NCI-H526 (cell line): ENCODE measurements at places on chromosomes 6 and 20.

GRCh38 chr6:42710316-42710715 is 12.1 kb downstream of the PRPH2 start:
- no peak for DNase-seq

- no peak for DNase-seq
Measured at GRCh38 chr6:72084992-72085569, 198.7 kb downstream of the RIMS1 start.

DNA sequence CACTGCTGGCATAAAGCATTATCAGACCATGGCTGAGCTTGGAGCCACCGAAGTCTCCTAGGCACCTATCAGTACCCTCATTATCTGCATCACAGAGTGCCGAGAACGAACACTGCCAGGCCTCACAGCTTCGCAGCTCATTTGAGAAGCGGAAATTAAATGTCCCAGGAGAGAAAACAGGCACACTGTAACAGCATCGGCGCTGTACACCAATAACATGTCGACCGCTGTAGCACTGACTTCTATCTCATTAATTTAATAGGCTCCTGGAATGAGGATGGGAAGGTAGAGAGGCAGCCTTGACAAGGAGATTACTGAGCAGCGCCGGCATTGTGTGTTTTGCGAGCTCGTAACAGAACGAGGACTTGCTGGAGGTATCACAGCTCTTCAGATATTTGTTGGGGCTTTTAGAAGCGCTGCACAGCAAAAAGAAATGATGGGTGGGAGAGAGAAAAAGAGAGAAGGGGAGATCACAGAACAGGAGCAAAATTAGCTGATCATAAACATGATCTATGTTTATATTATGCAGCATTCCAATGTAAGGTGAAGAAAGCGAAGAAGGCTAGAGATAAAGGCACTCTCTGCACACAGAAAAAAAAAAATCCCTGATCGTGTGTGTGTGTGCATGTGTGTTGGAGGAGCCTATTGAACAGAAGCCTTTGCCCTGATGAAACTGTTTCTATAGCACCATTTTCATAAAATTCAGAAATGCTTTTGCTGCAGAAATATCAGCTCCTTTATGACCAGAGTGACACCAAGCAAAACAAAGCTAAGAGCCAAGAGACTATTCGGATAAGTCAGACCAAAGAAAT is 29.2 kb downstream of the ID4 start:
- no peak for DNase-seq

- peak; percentile 58 for DNase-seq
Measured at GRCh38 chr6:26223228-26223627, 136.0 kb downstream of the HFE start.

DNA sequence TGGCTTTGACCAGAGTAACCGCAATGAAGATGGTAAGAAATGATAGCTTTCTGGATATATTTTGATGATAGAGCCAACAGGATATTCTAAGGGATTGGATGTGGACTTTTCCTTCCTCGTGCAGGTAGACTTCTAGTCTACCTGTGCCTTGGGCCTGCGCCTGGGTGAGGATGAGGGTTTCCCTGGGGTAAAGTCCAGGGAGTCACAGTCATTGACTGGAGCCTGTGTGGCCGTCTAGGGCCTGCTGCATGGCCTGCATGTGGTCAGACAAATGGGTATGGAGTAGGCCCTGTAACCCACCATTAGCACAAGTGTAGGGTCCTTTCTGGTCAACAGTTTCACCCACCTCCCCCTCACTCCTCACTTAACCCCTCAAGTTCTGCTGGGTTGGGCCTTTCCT is 12.7 kb upstream of the CHMP4B start:
- no peak for DNase-seq

- peak; percentile 73 for DNase-seq
Measured at GRCh38 chr20:19786311-19786710, 28.3 kb downstream of the RIN2 start.

DNA sequence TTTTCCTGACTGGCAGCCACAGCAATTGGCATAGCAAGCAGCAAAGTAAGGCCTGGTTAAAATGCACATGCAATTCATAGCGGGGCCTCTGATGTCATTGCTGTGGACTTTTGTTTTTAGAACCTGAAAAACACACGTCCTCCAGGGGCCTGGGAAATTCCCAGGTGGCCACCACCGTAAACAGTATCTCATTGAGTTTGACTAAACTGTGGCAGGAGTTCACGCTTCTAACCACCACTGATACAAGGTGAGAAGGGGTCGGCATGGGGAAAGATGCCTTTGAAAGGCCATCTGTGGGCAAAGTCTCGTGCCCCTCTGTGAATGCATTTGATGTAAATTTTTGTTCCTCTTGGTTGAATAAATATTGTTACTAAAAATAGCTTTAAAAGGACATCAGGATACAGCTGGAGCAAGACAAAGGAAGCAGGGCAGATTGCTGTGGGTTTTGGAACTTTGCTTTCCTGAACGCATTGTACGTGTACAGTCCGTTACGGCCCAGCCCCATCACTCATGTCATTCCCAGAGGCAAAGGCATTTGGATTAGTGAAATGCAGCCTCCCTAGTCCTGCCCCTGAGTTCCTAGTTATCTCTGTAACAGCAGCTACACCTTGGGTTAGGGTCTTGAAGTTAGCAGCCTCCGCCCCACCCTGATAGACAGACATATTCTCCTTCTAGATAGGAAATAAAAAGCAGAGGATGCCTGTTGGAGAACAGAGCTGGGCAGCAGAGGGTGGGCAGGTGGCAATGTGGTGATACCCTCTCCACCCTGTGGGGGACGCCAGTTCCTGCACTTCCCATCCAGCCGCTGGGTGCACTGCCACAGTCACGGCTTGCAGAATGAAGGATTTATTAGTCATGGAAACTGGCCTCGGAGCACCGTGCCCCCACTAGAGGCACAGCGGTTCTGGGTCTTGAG is 80.3 kb downstream of the ZDHHC14 start:
- DNase-seq: peak; percentile 58

- no peak for DNase-seq
Measured at GRCh38 chr6:56793938-56794337, 151.2 kb upstream of the DST start.

- no peak for DNase-seq
Measured at GRCh38 chr6:12277386-12277785, 12.8 kb upstream of the EDN1 start.

DNA sequence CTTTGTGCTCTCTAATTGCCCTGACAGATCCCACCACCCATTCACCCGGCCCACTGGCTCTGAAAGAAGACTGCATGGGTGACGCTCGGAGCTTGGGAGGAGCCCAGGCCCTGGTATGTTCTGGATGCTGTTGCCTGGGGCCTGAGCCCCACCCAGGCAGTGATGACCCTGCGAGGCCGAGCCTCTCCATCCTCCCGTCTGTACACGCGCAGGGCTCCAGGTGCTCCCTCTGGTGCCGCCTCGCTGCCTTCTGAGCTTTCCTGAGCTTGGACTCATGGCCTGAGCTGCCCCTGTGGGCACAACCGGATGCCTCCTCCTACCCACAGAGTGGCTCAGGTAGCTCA is 61.2 kb downstream of the STK35 start:
- no peak for DNase-seq

DNA sequence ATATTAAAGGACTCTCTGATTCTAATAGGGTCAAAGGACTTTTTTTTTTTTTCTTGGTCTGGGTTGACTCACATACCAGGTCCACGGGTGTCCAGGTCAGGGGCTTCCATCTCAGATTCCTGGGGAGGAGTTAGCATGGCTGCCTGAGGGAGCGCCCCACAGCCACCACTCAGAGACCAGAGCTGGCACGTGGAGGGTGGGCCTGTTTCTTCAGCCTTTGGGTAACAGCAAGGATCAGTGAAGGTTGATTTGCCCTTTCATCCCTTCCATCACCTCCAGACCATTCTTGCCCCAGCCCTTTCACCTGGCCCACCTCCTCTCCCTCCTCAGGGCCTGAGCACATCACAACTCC is 5.9 kb upstream of the GPSM3 start:
- no peak for DNase-seq

GRCh38 chr6:130322673-130323268 is 43.0 kb upstream of the TMEM200A start:
- peak; percentile 39 for DNase-seq

GRCh38 chr6:1113916-1114540 is 197.9 kb upstream of the FOXQ1 start:
- DNase-seq: no peak

- no peak for DNase-seq
Measured at GRCh38 chr6:141267420-141267819, 865.3 kb upstream of the GJE1 start.

- DNase-seq: no peak
Measured at GRCh38 chr20:8602389-8603116, 466.3 kb upstream of the PLCB4 start.

DNA sequence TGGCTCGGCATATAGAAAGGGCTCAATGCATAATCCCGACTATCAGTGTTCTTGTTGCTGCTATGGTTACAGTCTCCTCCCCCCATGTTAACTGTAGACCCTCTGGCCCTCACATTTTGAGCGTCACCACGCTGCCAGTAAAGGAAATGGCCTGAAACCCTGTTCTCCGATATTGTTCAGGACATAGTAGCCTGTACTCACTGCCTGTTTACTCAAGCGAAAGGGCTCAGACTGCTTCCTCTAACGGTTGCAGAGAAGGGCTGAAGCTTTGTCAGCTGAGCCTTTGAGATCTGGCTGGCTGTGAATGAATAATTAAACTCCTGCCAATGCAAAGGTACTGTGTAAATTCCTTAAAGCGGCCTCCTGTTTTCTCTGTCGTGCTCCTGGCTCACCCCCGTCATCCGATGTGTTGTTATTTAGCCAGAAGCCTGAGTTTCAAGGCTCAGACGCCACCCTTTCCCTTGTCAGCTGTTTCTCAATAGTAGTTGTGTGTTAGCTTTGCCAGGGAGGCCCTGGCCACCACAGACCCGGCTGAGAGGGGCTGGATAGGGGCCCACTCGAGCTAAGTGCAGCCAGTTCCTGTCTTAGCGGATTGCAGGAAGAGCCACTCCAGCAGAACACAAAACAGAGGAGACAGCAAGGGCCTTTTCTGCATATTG is 31.2 kb upstream of the RALGAPA2 start:
- DNase-seq: no peak

DNA sequence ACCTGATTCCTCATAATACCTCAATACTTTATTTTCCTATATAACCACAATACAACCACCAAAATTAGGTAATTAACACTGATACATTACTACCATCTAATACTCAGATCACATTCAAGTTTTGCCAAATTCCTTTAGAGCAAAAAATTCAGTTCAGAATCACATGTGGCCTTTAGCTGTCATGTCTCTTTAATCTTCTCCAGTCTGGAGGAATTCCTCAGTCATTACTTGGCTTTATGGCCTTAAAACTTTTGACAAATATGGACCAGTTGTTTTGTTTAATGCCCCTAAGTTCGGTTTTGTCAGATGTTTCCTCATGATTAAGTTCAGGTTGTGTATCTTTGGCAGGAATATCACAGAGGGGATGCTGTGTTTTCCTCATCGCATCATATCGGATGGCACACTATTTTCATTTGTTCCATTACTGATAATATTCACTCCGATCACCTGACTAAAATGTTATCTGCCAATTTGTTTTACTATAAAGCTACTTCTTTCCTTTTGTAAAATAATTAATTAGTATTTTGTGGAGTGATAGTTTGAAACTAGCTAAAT is 51.2 kb upstream of the AKIRIN2 start:
- DNase-seq: no peak

DNA sequence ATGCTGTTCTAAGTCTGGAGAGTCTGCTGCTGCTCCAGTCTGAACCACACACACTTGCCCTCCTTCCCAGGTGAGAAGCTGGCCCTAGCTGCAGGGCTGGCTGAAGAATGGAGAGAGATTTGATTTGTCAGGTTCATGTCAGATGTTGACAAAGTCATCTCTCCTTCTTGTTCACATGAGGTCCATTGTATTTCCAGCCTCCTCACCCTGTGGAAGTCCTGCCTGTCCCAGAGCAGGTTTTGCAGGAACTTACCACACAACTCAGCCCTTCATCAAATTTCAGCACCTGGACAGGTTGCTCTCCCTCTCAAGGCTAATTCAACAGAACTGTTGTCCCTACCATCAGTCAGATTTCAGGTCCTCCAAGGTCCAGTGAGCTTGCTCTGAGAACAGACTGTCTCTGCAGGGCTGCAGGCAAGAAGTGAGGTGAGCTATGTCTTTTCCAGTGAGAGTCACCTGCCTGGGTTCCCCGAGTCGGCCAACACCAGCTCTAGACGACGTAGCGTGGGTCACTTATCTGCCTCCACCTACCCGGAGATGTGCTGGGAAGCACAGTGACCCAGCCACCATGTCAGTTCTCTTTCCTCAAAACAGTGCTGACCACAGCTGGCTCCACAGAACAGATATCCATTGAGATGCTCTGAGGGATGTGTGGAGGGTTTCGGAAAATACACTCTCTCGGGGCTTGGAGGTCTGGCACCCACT is 58.0 kb upstream of the CD93 start:
- DNase-seq: no peak

DNA sequence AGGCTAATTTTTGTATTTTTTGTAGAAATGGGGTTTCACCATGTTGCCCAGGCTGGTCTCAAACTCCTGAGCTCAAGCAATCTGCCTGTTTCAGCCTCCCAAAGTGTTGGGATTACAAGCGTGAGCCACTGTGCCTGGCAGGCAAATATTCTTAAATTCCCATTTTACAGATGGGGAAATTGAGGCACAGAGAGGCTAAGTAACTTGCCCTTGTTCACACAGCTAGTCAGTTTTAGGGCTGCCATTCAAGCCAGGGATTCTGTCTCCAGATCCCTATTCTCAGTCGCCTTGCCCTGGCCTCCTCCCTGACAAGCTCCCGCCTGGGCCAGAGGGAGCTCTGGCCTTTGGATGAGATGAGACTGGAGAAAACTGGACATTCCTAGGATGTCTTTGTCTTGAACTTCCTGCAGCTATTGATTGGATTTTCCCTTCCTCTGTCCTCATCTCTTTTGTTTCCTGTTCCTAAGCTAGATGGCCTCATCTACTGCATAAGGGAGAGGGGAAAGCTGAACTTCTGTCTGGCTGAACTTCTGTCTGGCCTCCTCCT is 90.5 kb downstream of the NDUFAF5 start:
- DNase-seq: no peak

GRCh38 chr6:74087899-74088298 is 391.9 kb downstream of the CD109 start:
- peak; percentile 17 for DNase-seq

GRCh38 chr20:11738852-11739251 is 178.8 kb upstream of the BTBD3 start:
- DNase-seq: no peak

GRCh38 chr6:96391776-96392360 is 129.7 kb upstream of the UFL1 start:
- DNase-seq: peak; percentile 92

GRCh38 chr20:18986895-18987580 is 173.5 kb downstream of the SCP2D1 start:
- no peak for DNase-seq

- no peak for DNase-seq
Measured at GRCh38 chr6:51028276-51028675, 209.6 kb downstream of the TFAP2B start.

GRCh38 chr6:47715782-47716181 is 17.4 kb downstream of the ADGRF4 start:
- no peak for DNase-seq

- DNase-seq: no peak
Measured at GRCh38 chr6:15147827-15148226, 98.0 kb upstream of the JARID2 start.

DNA sequence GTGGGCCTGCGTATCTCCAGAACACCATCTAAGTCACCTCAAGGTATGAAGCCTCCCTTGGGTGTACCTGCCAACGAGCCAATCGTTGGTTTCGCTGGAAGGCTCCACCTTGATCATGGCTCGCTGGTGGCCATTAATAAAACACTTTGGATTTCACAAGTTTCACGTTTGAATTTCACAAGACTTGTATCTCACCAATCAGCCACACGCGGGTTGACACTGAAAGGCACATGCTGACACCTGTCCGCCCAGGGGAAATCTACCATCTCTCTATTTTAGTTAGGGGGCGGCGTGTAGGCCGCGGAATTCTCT is 586 bp upstream of the HMGA1 start:
- no peak for DNase-seq
